ENCODE measurements at places on chromosomes 6 and 20.

DNA sequence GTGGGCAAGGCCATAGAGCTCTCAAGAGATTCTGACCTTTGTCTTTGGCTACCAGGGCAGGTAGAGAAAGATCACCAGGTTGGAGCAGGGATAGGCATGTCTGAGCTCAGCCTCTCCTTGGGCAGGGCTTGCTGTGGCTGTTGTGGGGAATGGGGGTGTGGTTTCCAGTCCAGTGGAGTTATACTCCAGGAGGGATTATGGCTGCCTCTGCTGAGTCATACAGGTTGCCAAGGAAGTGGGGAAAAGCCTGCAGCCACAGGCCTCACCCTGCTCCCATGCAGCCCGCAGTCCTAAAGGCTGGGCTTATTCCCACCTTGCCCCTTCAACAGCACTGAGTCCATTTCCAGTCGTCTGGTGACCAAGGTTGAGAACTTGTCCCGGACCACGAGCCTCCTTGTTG, 21.9 kb downstream of the MEP1A start:
- no peak for DNase-seq

GRCh38 chr6:110364364-110365105, 6.4 kb upstream of the METTL24 start:
- DNase-seq, result no peak

DNA sequence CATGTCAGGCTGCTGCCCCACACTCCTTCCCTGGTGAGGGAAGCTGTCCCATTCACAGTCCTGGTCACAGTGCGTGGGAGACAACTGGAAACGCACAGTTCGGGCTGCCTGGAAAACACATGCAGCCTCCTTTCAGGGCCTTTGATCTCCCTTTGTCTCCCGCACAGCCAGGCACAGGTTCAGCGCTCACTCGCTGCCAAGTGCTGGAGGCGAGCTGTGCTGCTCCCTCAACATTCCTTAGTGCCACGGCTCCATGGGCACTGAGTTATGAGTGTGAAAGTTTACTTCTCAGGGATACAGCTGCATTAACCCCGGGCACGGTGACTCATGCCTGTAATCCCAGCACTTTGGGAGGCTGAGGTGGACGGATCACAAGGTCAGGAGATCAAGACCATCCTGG, 9.1 kb downstream of the YTHDF1 start:
- no peak for DNase-seq

DNA sequence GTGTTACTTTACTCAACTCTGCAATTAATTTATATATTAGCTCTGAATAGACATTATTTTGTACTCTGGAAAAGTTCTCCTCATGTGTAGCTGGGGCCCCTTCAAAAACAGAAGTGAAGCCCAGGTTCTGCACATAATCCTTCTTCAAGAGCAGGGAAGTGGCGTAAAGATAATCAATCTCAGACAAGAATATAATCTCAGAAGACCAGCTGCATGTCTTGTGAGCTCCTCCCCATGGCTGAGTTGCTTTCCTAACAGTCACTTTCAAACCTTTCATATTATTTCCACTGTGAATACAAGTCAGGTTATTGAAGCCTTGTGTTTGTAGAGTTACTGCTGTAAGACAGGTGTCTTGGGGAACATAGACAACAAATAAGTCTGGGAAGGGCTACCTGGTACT, 691.9 kb downstream of the RFPL4B start:
- DNase-seq, result no peak

DNA sequence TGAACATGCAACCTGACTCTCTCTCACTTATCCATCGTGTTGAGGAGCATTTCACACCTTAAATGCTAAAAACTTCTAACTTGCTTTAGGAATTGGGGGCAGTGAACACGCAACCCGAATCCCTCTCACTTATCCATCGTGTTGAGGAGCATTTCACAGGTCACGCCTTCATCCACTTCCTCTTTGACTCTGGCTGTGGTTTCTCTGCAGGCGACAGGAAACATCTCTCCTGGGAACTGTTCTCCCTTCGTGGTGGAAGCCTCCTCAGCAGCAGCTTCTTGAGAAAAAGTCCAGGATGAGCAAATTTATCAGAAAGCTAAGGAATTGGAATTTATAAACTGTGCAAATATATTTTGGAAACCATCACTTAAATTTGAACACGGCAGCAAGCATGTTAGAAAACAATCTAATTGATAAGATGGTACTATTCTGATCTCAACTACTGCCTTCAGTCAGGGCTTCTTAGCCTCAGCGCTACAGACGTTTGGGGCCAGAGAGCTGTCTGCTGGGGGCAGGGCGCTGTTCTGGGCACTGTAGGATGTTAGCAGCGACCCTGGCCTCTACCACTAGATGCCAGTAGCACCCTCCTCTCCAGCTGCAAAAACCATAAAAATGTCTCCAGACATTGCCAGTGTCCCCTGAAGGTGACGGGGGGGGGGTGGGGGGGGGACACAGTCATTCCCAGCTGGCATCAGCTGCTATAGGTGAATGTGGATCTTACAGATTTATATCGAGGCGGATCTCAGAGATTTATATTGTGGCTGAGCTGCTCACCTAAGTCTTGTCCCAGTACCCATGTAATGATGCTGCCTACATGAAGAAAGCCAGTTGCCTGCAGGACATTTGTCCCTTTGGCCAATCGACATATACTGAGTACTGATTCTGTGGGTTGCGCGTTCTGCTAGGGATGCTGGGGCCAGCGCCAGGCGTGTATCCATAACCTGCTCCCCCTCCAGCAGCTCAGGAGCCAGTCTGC, 26.2 kb downstream of the CTCFL start:
- no peak for DNase-seq

- DNase-seq, result no peak
These were observed 31.1 kb downstream of the NCOA7 start for GRCh38 chr6:125821825-125822281.

DNA sequence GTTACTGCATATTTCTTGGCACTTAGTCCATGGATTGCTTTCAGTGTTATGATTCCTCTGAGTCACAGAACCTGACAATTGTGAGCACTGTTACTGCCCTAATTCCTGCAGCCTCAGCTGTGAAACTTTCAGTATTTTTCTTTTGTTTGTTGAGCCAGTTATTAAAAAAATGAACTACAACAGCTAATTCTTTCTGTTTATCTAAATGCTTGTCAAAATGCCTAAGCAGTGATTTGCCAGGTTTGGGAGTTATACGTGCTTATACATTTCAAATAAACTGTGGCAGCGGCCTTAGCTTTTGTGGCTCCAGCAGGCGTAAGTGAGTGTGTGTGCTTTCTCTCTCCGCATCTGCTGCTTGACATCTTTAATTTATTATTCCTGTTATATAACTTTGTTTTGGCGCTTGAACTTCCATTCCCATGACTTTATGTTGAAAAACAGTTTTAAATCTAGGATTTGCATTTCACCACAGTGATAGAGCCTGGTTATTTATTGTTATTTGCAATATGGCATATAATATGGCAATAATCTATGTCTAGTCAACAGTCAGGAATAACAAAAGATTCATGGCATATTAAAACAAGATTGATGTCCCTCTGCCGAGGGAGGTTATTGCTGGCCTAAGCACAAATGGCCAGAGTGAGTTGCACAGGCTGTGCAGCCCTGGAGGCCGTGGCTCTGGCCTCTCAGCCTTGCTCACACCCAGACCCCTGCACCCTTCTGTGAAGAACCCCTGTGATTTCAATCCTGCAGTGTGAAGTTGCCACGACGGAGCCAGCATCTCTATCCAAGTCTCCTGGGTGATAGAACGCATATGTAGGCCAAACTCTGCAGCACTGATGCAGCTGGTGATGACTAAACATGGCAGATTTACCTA, 303.4 kb downstream of the THBS2 start:
- DNase-seq, result no peak

- no peak for DNase-seq
These were observed 23.2 kb downstream of the RBCK1 start for GRCh38 chr20:431012-431904.

- DNase-seq, result no peak
These were observed 211.6 kb downstream of the THBS2 start for GRCh38 chr6:169042061-169042460.
